ENCODE measurements at places on chromosomes 6 and 20.

DNA sequence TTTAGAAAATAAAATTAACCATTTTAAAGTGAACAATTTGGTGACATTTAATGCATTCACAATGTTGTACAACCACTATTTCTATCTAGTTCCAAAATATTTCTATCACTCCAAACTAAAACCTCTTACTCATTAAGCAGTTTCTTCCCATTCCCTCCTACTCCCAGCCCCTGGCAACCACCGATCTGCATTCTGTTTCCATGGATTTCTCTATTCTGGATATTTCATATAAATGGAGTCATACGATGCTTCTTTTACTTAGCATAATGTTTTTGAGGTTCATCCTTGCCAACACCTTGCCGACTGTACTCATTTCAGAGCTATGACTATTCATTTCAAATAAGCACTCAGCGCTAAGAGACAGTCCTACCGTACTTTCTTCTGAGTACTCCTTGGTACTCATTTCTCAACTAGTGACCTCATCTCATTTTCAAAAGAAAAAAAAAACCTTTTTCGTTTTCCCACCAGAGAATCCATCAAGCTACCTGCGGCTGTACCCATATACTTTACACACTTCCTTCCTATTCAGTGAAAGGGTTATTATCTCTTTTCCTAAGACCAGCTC is 259.2 kb downstream of the UTRN start:
- no peak for DNase-seq

DNA sequence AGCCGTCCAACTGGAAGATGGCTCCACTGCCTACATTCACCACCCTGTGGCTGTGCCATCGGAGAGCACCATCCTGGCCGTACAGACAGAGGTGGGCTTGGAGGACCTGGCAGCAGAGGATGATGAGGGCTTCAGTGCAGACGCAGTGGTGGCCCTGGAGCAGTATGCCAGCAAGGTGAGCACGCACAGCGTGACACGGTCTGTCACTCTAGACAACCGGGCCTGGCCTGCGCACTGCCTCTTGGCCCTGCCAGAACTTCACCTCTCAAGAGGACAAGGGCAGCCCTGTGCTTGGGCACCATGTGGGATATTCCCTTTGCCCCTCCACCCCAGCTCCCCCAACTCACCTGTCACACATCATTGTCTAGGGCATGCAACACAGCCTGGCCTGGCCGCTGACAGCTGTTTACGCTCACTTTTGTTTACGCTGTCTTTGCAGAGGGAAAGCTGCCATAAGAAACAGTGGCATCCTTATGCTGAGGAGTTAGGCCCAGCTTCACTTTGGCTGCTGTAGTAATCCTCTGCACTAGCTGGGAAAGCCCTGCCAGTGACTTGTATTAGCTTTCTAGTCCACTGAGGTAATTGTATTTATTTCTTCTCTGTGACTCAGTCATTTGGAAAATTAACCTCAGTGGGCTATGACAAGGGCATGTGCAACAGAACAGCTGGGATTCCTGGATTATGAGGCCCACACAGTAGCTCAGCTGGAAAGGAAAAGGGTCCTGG is 9.8 kb upstream of the DEF6 start:
- DNase-seq = no peak

- no peak for DNase-seq
Measured at GRCh38 chr6:71488186-71488585, 199.6 kb downstream of the OGFRL1 start.

DNA sequence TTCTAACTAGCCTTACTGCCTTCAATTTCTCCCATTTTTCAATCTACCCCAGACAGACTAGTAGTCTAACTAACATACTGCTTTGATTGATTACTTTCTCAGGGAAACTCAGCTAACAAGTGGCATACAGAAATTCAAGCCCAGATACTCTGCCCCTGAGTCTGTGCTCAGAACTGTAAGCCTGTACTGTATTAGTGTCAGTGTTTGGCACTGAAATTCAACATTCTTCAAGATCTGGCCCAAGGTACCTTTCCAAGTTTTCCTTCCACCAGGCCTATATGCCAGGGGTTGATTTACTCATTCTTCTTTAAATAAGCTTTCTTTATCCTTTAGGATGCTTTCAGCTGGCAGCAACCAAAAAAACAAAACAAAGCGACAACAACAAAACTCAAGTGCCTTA is 433.2 kb upstream of the MARCKS start:
- DNase-seq = no peak

DNA sequence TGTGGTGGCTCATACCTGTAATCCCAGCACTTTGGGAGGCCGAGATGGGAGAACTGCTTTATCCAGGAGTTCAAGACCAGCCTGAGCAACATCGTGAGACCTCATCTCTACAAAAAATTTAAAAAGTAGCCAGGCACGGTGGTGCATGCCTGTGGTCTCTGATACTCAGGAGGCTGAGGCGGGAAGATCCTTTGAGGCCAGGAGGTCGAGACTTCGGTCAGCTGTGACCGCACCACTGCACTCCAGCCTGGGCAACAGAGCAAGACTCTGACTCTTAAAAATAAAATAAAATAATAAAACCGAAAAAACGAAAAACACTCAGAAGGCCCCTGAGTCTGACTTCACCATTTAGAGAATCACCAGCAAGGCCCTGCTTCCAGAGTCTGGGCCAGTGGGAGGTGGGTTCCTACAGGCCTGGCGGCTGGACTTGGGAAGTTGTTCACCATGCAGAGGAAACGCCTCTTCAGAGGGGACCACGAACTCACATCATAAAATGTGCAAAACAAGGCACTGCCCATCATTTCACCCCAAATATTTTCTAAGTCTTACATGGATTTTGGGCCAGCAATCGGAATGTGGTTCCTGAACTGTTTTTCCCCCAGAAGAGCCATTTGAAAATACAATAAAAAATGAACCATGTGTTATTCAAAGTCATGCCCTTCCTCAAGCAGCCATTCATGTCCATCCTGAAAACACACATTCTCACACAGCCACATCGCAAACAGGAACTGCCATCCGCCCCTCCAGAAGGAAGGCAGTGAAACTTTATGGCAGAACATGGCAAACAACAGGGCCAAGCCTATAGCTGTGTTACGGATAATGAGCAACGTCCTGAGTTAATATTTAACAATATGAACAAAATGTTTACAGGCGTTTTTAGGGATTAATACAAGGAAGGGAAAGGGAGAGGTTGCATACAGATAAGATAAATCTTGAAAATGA is 57.8 kb downstream of the SLC22A23 start:
- no peak for DNase-seq

DNA sequence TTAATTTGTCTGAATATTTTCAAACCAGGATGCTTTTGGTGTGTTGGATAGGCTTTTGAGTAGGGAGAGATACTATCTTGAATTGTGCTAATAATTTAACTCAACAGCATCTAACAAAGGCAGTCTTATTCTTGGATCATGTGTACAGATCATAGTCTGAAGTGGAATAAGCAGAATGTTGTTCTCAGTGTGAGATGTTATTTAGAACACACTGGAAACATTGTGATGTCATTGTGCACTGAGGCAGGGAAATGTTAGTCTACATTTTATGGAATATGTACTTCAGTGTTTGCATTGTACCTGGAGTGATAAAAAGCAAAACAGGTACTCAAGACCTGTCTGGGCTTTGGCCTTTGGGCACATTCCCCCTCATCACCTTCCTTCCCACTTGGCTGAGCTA is 35.0 kb downstream of the RNF144B start:
- no peak for DNase-seq

DNA sequence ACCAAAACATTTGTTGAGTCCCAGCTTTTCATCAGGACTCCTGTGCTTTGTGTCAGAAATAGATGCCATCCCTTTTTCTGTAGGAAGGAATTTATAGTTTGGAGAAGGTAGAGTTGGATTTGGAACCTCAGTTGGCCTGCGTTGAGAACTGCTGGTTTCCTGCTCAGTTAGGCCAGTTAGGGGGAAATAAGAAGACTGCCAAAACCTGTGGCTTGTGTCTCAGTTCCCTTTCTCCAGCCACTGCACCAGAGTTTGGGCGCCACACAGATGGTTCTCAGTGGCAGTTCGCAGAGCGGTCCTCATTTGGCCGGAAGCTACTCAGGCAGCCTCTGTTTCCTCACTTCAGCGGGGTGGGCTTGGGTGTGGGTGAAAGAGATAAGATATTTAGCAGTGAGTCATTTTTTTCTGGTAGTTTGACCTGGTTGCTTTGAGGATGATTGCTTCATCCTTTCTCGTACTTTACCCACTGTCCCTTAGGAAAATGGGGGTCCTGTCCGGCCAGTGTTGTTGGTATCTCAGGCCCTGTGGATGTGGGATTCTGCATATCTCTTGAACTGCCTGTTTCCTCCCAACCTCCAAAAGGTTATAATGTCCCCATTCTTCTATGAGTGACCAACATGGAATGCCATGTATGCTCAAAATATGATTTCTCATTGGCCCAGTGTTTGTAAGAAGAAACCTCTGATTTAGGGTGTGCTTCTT is 53.7 kb downstream of the JARID2 start:
- no peak for DNase-seq

GRCh38 chr6:15879371-15880261 is 216.8 kb upstream of the DTNBP1 start:
- peak; percentile 12 for DNase-seq
